Naive B cell (primary cell): ENCODE measurements at places on chromosomes 13 and 19.
A peak's percentile ranks its signal among the peaks of the same experiment; 100 is the strongest.

DNA sequence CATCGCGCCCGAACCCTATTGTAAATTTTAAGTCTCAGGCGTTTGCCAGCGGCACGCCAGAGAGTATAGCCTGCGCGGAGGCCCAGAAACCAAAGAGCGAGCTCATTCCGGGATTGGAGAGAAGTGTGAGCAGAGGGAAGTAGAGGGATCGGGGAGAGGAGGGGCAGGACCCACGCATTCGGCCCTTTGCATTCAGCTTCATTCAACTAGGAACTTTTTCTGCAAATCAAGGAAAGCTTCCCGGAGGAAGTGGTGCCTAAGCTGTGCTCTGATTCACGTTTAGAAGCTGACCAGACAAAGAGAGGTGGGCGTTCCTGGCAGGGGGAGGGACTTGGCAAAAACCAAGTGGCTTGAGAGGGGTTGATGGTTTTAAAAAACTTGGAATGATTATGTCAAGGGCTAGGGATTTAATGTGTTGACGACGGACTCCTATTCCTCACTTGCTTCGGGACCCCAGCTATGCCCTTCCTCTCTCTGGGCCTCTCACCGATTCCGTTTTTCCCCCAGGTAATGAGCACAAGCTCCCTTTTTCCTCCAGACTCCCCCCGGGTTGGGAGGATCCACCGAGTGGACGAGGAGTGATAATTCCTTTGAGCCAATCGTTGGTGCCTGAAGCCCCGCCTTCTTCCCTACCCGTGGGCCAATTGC, 811 bp upstream of the PRMT1 start:
- no peak for DNase-seq

- DNase-seq = no peak
These were observed 270.0 kb downstream of the NALCN start for GRCh38 chr13:101146101-101146898.

GRCh38 chr13:21799671-21800070, 128.8 kb downstream of the FGF9 start:
- DNase-seq = no peak

- DNase-seq = no peak
These were observed 347.4 kb downstream of the LIG4 start for GRCh38 chr13:107867701-107868661.

- DNase-seq = no peak
These were observed 420.8 kb upstream of the GPC6 start for GRCh38 chr13:92805766-92806165.

DNA sequence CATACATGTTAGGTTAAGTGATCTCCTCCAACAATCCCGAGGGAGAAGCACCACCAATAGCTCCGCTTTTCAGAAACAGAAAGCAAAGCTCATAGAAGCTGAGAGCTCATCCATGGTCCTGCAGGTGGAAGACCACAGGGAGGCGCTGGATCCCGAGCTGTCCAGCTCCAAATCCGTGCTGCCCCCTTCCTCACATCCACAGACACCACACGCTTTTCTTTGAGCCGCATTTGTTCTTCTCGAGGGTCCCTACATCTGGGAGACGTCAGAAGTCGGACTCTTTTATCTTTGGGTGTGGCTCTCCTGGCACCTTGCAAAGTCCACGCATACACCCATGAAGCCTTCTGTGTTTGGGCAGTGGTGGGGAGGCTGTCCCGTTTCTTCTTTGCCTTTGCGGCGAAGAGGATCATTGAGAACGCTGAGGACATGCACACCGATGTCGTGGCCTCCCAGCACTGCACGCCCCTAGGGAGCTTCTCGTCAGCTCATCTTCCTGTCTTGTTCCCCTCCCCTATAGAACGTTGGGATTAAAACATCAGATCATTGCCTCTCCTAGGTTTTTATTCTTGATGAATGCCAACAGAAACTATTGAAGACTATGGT, 184.8 kb downstream of the TEX29 start:
- no peak for DNase-seq

GRCh38 chr13:95411428-95412040, 110.3 kb upstream of the ABCC4 start:
- no peak for DNase-seq

DNA sequence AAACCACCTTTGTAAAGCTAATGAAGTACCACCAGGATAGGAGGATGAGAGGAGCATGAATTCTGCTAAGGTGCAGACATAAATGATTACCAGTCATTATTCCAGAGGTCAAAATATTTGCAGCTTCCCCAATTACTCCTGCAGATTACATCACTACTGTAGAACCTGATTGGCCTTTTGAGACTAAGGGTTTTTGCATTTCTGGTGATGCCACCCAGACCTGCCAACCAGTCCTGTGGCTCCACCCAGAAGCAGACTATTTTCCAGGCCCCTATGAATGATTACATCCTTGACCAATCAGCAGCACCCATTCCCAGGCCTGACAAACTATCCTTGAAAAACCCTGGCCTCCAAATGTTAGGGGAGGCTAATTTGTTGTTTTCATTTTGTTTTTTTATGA, 11.2 kb upstream of the KCNC3 start:
- no peak for DNase-seq

- no peak for DNase-seq
These were observed 1192.2 kb downstream of the UQCRFS1 start for GRCh38 chr19:28020619-28021258.

GRCh38 chr13:35925669-35926068, 205.5 kb downstream of the DCLK1 start:
- DNase-seq = no peak

- no peak for DNase-seq
These were observed 10.4 kb downstream of the LILRB4 start for GRCh38 chr19:54673222-54673621.

- DNase-seq = no peak
These were observed 357.7 kb downstream of the LMO7 start for GRCh38 chr13:75993823-75994222.

- no peak for DNase-seq
These were observed 6.8 kb downstream of the ADPRHL1 start for GRCh38 chr13:113446488-113446854.

DNA sequence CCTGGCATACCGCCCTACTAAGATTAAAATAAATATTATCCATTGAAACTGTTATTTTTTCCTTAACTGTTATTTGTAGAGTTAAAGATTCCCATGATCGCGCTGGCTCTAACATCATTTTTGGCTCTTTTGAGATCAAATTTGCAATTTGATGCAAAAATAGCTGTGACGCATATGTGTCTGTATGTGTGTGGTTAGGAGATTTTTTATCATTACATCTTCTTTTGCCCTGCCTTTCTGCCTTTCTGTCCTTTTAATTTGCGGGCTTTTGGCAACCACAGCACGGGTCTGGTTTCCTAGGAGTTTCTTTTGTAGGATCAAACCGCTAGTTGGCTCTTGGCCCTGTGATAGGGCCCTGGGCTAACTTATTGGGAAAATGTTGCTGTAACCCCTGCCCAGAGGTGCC, 37.3 kb upstream of the ALOX5AP start:
- DNase-seq = no peak

- DNase-seq = no peak
These were observed 1388.0 kb downstream of the EFNB2 start for GRCh38 chr13:105147461-105147860.

- DNase-seq = no peak
These were observed 915.1 kb downstream of the SLITRK5 start for GRCh38 chr13:88586263-88586662.

- DNase-seq = no peak
These were observed 4.4 kb downstream of the NPHS1 start for GRCh38 chr19:35847911-35848310.

DNA sequence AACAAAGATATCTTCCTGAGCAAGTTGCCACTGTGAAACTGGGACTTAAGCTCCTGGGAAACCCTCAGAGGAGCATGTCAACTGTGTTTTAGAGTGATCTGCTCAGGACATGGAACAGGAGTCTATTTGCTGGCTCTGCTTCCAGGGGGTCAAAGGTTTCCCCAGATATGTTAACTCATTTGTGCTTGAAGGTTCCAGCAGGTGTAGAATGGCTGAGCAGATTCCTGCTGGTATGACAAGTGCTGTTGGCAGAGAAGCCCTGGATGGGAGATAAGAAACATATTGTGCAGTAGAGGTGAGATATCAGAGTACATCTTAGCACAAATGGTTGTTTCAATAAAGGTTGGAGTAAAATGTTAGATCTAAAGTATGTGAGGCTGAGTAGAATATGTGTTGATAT, 282.7 kb upstream of the DACH1 start:
- no peak for DNase-seq

DNA sequence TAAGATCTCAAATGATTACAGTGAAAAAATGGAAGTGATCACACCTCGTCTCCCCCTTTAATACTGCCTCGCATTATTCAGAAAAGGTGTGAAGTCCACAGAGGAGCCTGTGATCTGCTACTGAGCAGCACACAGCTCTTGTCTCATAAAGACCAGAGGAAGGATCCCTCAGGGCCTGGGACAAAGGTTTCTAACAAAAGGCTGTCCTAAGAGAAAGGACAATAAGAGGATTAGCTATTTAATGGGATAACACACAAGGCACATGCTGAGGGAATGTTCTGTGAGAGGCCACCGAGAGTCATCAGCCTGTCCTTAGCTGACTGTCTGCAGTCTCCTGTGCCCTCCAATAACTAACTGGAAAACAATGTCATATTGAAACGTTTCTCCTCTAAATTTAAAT, 26.7 kb downstream of the EBPL start:
- no peak for DNase-seq

GRCh38 chr13:33353210-33353609, 67.7 kb upstream of the STARD13 start:
- DNase-seq = peak; percentile 76

DNA sequence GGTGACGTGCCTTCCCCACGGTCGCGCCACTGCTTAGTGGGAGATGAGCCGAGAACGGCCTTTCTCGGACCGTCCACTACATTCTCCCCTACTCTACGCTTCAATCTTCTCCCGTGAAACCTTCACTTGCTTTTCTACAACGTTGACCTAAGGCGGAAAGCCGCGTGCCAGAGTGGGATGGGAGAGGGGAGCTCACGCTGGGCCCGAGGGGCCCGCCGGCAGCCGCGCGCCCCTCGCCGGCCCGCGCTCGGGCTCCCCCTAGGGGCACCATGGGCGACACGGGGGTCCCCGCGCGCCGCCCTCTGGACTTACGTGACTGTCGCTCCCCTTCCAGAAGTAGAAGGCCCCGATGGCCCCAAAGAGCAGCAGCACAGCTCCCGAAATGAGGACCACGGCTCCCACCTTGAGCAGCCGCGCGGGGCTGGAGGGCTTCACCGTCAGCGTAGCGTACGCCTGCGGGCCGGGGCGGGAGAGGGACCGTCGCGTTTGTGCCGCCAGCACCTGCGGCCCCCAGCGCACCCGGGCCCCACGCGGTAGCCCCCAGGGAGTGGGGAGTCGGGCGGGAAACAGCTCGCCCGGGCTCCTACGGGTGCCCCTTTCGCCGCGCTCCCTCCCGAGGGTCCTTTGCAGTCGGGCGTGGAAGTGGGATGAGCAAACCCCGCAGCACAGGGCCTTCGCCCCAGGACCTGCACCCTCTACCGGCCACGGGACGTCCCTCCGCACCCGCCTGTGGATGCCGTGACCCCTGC, 727 bp downstream of the CNMD start:
- DNase-seq = peak; percentile 14

- DNase-seq = peak; percentile 49
These were observed 12.6 kb upstream of the ERFL start for GRCh38 chr19:41940731-41941409.

DNA sequence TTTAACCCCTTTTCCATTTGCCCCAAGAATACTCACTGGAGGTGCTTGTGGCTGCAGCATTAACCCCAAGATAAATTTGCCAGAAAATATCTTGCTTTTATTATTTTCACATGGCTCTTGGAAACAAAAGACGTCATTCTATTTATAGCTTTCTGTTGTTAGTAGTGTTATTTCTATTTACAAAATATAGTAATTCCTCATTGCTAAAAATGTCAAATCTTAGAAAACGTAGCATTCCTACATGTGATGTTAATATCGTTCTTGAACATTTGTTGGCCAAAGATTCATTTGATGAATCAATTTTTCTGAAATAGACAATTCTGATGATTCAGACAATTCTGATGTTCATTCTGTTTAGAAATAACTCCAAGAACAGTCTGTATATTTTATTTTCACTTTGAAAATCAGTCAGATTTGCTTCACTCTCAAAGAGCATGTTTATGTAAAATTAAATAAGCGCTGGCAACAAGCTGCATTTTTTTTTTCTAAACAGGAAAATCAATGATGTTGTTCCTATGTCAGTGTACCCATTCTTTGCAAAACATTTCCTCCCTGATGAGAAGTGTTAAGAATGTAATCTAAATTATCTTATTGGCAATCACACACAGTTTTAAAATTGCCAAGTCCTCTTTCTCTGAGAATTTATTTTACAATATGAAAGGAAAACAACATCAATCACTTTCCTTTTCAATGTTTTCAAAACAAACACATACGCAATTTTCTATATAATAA, 334.0 kb downstream of the KCTD12 start:
- DNase-seq = no peak

GRCh38 chr19:52516191-52516590, 11.3 kb upstream of the ZNF808 start:
- DNase-seq = no peak

DNA sequence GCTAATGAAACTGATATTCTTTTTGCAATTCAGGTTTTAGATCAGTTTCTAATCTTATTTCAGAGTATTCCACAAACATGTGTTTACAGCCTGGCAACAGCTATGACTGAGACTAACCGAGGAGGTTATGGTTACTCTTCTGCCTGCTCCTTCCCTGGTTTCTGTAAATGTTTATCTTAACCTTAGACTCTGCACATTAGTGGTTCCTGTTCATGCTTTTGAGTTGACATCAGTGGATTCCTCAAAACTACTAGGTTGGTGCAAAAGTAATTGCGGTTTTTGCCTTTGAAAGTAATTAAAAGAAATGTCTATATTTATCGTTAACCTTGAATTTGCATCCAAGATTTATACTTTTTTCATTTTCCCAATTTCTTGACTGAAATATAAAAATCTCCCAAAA, 237.0 kb upstream of the TSHZ3 start:
- no peak for DNase-seq

DNA sequence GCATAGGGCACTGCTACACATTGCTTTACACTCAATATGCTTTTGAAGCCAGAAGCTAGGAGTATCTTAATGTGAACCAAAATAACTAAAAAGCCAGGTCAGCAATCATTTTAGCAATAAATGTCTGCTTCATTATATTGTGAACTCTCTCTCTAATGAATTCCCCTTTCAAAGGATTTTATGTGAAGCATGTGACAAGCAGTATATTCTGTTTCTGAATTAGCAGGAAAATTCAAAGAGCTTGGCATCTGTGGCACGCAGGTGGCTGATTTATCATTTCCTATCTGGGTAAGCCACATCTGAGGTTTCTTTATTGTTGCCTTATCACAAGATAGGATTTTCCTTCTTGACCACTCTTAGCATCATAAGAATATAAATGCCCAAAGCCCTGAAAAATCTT, 56.8 kb upstream of the KLF12 start:
- DNase-seq = no peak

- DNase-seq = no peak
These were observed 575.1 kb downstream of the SLITRK6 start for GRCh38 chr13:85223883-85224656.

DNA sequence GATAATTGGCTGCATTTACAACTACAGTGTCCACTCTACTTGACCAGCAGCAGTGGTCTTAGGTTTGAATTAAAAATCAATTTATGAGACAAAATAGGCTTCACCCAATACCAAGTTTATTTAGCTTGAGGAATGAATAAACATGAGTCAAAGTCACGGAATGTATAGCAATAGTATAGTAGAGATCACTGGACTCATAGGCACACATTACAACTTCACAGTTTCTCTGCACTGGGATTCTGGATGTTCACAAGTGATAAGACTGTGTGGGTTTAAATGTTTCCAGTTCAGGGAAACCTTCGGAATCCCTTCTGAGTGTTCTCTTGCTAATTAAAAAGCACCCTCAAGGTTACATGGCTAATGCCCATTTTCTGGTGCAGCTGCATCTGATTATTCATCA, 1064.9 kb downstream of the SLITRK5 start:
- no peak for DNase-seq

- DNase-seq = no peak
These were observed 16.1 kb downstream of the LSM14A start for GRCh38 chr19:34188408-34188807.
